Activated gamma-delta T cell (primary cell): ENCODE measurements at places on chromosomes 16 and 17.

DNA sequence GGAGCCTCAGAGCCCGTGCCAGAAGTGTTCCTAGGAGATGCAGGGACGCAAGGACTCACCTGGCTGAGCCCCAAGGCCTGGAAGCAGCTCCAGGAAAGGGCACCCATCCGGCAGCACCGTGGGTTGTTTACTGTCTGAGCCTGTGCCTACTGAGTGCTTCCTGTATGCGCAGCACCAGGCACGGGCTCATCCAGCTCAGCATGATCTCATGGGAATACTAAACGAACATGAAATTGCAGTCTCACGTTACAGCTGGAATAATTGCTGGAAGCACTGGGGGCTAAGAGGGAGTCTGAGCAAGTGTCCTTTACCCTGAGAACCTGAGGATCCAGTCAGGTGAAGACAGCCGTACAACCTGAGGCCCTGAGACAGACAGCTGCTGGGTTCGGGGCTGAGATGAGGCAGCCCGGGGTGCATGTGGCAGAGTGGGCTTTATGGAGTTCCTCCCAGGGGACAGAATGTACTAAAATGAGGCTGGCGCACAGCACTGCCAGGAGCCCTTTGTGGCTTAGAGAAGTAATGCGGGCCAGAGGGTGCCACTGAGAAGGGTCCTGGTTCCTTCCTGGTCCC lies 5.4 kb downstream of the CTRL start:
- DNase-seq, result no peak

GRCh38 chr16:78842950-78843349 lies 743.5 kb downstream of the WWOX start:
- DNase-seq, result no peak

- no peak for DNase-seq
Observed at GRCh38 chr17:28480799-28481571, 7.5 kb downstream of the SLC13A2 start.

DNA sequence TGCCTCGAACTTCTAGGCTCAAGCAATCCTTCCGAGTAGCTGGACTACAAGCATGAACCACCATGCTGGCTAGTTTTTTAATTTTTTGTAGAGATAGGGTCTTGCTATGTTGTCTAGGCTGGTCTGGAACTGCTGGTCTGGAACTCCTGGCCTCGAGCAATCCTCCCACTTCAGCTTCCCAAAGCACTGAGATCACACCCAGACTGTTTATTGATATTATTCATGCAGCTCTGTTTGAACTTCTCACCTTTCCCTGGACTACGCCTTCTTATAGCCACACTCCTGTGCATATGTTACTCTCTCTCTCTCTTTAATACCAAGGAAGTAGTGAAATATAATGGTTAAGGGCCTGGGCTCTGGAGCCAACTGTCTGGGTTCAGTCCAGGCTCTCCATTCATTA lies 4.6 kb downstream of the COG7 start:
- no peak for DNase-seq

- no peak for DNase-seq
Observed at GRCh38 chr16:82187829-82188228, 17.8 kb upstream of the MPHOSPH6 start.

- no peak for DNase-seq
Observed at GRCh38 chr17:72205357-72205756, 84.5 kb downstream of the SOX9 start.

GRCh38 chr16:81601008-81601428 lies 156.4 kb downstream of the CMIP start:
- no peak for DNase-seq

DNA sequence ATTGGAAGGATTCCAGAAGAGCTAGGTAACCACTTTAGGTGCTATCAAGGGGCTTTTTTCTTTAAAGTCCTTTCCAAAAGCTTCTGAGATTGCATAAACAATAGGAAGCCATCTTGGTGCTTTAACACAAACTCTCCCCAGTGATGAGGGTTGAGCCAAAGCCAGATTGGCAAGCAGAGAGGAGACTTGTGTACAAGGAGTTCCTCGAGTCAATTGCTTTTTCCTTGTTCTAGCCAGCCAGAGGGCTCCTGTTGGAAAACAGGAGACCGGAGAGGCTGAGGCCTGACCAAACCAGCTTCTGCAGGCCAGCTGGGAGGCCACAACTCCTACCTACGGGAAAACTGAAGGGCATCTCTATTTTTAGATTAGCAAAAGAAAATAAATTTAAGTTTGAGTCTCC lies 46.5 kb downstream of the MAPT start:
- DNase-seq, result no peak

DNA sequence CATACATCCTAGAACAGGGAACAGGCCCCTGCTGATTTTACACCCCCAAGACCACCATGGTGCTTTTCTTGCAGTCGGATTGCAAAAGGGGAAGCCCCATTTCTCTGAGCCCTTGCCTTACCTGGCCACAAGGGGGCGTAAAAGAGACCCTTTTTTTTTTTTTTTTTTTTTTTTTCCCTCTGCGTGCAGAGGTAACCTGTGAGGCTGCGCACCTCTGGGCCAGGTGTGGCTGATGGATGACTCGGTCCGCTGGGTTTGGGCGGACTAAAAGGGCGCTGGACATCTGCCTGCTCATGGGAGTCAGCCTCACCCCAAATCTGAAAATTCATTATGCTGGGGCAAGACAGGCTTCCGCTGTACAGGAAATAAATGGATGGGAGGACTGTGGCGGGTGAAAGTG lies 281.0 kb downstream of the CBLN1 start:
- no peak for DNase-seq

GRCh38 chr17:80045703-80046102 lies 9.3 kb downstream of the CCDC40 start:
- no peak for DNase-seq

DNA sequence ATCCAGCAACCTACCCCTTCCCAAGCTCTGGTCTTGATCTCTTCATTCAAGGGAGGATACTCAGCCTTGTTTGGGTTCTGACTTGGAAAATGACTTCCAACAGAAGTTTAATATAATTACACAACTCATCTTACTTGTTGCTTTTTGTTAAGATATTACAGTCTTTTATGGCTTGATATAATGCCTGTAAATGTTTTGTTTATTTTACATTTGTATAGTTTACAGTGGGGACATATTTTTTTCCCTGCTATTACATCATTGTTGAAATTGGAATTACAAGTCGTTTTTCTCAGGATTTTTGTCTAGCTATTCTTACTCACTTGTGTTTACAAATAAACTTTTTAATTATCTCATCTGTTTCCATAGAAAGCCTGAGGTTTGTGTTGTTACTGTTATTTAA lies 436.0 kb downstream of the CNTNAP4 start:
- DNase-seq, result no peak

DNA sequence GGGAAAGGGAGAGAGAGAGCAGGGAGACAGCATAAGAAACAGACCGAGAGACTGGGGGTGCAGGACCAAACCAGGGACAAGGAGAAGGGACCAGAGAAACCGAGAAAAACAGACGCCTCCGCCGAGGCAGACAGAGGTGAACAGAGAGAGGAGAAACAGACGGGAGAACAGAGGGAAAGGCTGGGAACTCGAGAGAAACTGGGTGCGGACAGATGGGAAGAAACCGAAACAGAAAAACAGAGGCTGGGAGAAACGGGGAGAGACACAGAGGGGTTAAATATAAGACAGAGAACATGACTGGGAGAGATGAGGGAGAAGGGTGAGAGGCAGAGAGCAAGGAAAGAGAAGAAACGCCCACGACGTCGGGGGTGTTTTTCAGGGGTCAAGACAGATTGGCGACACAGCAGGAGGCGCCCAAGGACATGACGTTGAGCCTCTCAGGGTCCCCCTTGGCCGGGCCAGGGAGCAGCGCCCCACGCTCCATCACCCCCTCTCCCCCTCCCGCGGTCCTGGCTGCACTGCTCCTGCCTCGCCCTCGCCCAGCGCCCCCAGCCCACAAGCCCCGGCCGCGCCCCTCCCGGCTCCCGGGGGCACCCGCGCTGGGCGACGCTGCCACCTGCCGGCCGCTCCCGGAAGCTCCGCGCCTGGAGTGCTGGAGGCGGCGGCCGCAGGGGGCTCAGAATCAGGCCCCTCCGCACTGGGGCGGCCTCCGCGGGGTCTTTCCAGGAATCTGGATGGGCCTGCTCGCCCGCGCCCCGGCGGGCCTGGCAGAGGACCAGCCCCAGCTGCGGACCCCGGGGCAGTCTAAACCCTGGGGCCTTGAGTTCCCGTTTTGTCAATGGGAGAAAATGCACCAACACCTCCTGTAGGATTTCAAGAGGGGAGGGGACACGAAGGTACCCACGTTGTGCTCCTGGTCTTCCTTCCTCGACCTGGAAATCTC lies 1.3 kb upstream of the TMEM92 start:
- DNase-seq, result peak; percentile 29

GRCh38 chr17:35947156-35947585 lies 3.7 kb upstream of the LYZL6 start:
- no peak for DNase-seq

DNA sequence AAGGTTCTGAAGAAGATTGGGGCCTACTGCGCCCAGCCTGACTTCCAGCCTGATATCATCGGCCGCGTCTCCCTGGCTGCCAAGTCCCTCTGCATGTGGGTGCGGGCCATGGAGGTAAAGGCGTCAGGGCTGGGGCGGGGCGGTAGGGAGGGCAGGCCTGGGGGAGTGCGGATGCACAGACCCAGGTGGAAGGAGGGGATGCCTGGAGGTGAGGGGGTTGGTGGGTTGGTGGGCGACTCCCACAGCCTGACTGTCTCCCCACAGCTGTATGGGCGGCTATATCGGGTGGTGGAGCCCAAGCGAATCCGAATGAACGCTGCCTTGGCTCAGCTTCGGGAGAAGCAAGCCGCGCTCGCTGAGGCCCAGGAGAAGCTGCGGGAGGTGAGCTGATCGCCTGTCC lies 26.8 kb upstream of the KDM6B start:
- DNase-seq, result no peak

DNA sequence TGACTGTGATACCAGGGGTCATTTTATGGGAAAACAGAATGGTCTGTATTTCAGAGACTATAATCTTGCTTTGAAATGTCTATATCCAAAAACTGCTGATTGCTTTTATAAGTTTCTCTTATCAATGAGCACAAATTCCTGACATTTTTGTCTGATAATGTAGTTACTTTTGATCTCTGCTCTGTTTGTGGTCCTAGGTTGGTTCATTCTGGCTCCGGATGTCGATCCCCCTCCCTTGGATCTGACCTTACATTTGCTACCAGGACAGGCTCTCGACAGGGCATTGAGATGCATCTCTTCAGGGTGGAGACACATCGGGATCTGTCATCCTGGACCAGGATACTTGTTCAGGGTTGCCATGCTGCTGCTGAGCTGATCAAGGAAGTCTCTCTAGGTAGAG lies 27.3 kb upstream of the VPS4A start:
- no peak for DNase-seq

GRCh38 chr17:80886641-80887573 lies 104.7 kb upstream of the CHMP6 start:
- DNase-seq, result no peak

DNA sequence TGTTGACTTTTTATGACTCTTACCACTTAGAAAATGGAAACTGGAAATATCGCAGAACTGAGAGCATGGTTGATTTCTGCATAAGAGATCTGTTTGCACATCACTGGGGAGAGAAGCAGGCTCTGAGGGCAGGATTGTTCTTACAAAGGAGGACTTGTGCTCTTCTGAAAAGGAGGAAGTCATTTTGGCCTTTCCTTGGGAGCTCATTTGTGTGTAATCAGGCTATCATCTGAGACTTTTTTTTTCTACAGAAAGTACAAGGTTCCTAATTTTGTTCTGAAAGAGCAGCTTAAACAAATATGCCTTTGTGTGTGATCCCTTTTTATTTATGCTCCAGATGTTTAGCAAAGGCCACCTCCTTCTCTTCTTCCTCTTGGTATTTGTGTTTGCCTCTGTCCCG lies 145.7 kb upstream of the CACNG5 start:
- no peak for DNase-seq

- DNase-seq, result no peak
Observed at GRCh38 chr16:48681520-48681919, 71.5 kb upstream of the N4BP1 start.

- DNase-seq, result no peak
Observed at GRCh38 chr17:82963104-82963950, 116.1 kb upstream of the METRNL start.

GRCh38 chr17:66716236-66717026 lies 118.5 kb upstream of the CACNG5 start:
- no peak for DNase-seq
